ENCODE measurements at places on chromosomes 12 and 14.

DNA sequence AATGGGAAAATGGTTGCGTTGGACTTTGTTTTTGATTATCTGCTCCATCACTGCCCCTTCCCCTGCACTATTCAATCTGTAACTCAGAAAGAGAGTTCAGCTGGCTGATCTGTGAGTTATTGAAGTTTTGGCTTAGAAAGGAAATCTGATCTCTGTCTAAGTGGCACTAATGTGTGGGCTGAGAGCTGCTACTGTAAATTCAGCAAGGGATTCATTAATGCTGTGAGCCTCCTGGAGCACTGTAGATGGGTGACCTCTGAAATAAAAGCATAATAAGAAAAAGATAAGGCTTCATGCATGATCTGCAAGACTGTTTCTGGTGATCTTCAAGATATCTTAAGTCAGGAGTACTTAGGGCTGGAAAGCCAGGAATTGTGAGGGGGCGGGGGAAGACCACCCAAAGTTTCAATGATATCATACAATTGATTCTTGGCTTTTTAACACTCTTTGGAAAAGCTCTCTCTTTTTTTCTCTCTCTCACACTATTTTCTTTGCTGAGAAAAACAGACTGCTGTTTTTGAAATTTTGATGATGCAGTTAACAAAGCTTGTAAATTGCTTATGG, 101.1 kb downstream of the C12orf75 start:
- no peak for DNase-seq

DNA sequence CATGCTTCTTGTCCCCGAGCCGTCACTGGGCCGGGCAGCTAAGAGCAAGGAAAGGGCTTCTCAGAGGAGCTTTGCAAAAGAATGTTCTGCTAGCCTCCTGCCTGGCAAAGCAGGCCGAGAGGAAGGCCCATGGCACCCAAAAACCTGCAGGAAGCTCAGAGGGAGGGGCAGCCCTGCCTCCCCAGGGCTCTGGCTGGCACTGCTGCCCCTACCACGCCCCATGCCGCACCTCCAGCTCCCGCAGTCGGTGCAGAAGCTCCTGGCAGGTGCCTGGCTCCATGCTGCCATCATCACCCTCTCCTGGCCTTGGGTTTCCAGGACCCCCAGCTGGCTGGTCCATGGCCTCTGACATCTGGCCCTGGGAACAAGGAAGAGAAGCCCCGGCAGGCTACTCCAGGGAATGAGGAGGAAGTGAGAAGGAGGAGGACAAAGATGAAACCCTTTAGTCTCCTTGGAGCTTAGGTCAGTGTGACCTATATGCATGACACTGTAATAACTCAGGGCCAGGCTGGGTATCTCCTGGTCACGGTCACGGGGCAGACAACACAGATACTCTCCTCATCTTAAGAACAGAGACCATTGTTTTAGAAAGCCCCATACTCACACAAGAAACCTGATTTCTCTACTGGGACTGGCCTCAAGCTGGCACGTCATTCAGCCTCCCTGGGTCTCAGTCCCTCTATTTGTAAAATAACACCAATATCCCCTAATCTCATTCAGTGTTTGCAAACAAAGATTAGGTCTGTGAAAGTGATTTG, 24.3 kb downstream of the NCKAP5L start:
- no peak for DNase-seq

- no peak for DNase-seq
Observed at GRCh38 chr12:46963977-46964971, 115.1 kb upstream of the PCED1B start.

DNA sequence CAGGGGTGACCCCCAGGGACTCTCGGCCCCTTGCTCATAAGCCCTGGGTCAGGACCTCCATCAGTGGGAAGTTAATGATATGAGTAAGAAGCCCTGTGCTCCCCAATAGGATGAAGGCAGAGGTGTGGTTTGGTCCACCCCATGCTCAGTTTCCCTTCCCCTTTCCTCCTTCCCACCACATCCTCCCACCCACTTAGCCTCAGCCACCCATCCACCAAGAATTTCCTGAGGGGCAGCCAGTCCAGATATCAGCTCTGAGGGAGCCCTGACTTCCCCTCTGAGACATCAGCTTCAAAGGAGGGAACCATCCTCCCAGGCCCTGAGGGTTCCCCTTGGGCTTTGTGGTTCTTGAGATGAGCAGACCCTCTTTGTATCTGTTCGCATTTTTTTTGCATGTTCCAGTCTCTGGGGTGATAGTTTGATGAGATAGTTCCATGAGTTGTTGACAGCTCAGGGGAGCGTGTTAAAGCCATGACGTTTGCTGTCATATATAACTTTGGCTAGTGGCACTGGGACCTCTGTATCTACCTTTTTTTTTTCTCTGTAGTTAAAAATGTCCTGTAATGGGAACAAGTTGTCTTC, 71.2 kb downstream of the LGMN start:
- no peak for DNase-seq

GRCh38 chr12:49952391-49953055, 2.0 kb downstream of the AQP2 start:
- DNase-seq: no peak

DNA sequence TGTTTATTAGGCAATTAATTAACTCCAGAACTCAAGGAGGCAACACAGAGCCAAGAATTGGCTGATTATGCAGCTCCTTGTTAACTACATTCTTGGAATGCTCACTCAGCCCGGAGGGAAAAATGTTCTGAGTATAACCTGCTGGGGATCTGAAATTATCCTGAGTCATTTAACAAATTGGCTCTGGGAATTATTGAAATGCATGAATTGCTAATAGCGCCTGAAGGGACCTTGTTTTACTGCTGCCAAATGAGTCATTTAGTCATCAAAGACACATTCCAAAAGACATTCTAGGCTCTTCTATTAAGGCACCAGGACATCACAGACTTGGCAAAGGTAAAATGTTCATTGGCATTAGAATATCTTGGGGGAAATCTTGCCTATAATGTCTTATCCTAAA, 13.0 kb downstream of the TMEM52B start:
- peak; percentile 84 for DNase-seq

DNA sequence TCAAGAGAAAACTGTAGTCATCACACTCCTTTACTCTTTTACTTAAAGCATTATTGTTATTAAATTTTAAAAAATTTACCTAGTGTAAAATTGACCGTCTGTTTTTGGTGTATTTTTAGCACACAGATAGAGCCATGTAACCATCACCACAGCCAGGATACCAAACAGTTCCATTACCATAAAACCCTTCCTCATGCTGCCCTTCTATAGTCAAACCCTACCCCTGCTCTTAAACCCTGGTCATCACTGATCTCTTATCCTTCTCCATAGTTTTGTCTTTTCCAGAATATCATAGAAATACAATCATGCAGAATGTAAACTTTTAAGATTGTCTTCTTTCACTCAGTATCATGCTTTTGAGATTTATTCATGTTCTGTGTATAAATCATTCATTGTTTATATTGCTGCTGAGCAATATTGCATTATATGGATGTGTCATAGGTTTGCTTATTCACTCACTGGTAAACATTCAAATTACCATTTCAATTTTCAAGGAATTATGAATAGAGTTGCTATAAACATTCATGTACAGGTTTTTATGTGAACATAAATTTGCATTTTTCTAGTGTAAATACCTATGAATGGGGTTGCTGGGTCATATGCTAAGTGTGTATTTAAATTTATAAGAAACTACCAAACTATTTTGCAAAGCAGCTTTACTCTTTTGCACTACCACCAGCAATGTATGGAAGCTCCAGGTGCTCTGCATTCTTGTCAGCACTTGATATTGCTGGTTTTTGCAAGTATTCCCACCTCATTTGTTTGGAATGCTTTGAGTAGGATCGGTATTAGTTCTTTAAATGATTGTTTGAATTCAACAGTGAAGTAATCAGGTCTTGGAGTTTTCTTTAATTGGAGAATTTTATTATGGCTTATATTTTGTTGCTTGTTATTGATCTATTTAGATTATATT, 125.5 kb downstream of the LMNTD1 start:
- DNase-seq: no peak

DNA sequence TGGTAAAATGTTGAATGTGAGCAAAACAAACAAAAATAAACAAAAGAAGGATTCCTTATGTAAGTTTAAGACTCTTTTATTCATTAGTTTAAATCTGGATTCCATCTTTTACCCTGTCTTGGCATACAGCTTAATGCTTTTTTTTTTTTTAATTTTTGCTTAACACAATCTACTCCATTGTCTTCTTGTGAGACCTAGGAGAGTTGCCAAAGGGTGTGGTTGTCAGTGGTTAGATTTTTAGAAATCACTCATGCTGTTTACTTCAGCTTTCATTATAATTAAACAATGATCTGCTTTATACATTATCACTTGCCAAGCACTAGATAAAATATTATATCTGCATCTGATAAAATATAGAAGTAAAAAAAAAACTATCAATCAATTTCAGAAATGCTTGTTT, 77.7 kb upstream of the KITLG start:
- no peak for DNase-seq

GRCh38 chr12:109269428-109269827, 39.7 kb downstream of the FOXN4 start:
- no peak for DNase-seq

DNA sequence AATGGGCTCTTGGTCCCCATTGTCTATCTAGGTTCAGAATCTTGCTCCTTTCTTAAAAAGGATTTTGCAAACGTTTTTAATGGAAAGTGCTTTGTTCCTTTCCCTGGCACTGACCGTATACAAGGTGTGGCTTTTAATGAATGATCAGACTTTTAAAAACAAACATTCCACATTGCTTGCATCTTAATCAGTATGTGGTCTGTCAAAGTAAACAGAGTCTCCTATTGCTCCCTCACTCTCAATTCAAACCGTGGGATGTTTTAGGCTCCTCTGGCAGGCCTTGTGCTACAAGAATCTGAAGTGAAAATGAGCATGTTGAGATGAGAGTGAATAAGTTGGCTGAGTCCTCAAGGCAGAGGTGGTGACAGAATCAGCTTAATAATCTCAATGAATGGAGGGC, 107.0 kb downstream of the VRK1 start:
- DNase-seq: no peak

DNA sequence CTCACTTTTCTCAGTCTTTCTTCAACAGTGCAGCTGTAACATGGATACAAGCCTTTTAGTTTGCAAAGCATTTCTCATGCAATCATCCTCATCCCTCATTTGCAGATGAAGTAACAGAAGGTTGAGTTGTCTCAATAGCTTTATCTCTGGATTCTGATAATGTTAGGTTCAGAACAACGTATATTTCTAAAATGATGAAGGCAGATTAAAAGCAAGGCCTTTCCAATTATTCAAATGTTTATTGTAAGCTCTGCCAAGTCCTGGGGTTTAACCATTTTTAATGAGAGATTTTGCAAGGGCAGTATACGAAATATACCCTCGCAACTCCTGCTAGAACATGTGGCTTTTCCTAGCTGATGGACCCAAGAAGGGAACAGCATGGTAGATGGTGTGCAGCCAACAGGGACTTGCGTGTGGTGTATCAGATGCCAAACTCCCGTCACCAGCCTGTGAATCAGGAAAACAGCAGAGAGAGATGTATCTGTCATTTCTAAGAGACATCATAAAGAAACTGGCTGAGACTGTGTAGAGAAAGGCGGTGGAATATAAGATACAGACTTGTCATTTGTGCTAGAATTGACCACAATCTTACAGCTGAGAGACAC, 319.7 kb downstream of the MED13L start:
- DNase-seq: no peak

DNA sequence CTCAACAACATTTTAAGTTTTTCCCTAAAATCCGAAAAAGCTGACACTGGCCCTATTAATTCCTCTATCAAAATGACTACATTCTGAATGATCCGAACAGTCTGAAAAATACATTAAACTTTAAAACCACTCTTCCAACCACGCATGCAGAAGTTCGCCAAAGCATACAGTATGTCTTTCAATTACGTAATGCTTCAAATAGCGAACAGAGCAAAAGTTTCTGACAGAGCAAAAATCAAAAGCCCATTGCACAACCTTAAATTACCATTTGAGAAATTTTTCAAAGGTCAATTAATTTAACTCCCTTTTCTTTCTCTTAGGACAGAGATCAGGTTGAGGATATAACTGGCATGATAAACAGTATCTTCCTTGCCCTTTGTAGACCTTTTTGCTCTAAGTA, 33.2 kb downstream of the LRIG3 start:
- DNase-seq: no peak

- no peak for DNase-seq
Observed at GRCh38 chr12:98740751-98741150, 95.7 kb downstream of the APAF1 start.

GRCh38 chr14:83441801-83442200, 1908.1 kb upstream of the SEL1L start:
- no peak for DNase-seq

GRCh38 chr14:23054000-23054811, 3.1 kb downstream of the CDH24 start:
- no peak for DNase-seq

DNA sequence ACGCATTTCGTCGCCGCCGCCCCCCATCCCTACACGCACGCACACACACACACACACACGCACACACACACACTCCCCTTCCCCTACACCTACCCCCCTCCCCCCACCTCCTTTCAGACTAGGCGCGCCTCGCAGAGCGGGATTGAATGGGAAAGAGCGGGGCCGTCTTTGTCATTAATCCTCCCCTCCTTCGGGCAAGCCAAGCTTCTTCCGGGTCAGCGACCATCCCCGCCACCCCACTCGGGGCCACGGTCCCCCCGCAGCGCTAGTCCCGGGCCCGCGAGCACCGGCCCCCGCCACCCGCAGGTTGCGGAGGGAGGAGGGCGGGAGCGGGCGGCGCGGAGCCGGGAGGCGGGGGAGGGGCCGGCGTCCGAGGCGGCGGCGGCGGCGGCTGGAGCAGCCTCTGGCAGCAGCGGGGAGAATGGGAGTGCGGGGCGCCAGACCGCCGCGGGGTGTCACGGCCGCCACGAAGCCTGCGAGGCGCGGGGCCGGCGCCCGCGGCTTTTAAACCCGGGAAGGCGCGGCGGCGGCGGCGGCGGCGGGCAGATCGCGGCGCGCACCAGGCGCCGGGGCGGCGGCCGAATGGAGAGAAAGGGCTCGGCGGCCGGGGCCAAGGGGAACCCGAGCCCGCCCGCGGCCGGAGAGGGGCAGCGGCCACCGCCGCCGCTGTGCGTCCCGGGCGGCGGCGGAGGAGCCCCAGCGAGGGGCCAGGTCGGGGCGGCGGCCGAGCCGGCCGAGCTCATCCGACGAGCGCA, at the start of gene TTC9:
TSS of gene TTC9 (plus strand) at position 369 of the 755 bp plus-strand sequence. CDS start at position 583, 214 bp downstream.
- DNase-seq: no peak

DNA sequence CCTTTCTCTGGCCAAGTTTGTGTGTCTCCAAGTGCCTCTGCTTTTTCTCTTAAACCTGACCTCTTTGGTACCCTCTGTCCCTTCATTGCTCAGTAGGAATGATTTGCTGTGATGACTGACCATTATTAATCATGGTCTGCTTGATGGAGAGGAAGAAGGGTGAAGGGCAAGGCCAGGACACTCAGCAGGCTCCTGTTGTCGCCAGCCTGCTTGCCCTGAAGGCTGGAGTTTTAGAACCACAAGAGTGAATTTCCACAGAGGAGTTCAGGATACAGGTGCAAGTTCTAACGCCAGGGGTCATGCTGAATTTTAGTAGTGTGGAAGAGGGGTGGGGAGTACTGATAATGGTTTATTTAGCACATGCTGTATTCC, 2.8 kb upstream of the ITGA5 start:
- DNase-seq: no peak

DNA sequence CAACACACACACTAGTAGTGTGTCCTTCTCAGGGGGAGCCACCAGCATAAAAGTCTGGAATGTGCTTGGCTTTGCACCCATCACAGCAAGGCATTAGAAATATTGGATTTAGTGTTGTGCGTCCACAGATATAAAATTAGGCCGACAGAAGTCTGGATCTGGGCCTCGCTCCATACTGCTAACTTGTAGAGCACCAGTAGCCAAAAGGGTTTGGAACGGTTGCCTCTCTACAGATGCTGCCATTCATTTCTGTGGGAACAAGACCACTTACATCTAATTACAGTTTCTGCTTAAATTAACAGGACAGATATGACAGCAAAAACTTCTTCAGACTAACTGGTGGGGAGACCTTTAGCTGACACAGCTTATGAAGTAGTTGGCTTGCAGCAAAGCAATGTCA, 94.2 kb downstream of the EXOC5 start:
- DNase-seq: no peak
